ENCODE measurements at places on chromosomes 13 and 19. TPM values are rescaled to one million over a fixed set of nuclear protein-coding genes. Genes with fewer than 3 reads are reported as not detected.

The SIGLEC8 gene
- 2.0 TPM for total RNA-seq

The FXYD5 gene
- 9.1 TPM for total RNA-seq

The TPTE2 gene
- not detected for total RNA-seq

DNA sequence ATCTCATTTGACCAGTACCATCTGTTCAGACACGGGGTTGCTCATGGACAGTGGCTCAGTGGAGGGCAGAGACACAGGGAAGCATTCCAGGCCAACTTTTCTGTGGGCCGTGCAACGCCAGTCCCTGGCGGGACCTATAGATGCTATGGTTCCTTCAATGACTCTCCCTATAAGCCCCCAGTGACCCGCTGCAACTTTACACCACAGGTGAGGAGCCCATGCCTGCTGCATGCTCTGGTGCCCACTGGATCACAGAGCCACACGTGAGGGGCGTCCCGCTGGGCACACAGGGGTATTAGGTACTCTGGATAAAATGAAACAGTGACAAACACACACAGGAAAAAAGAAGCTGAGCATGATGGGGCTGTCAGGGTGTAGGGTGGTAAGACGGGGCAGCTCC is 34.3 kb downstream of the LAIR2 start:
- no peak for DNase-seq

- DNase-seq = no peak
These were observed 153.7 kb downstream of the KLF5 start for GRCh38 chr13:73212482-73212881.

GRCh38 chr19:46251416-46251815 is 21.9 kb downstream of the IGFL1 start:
- no peak for DNase-seq

DNA sequence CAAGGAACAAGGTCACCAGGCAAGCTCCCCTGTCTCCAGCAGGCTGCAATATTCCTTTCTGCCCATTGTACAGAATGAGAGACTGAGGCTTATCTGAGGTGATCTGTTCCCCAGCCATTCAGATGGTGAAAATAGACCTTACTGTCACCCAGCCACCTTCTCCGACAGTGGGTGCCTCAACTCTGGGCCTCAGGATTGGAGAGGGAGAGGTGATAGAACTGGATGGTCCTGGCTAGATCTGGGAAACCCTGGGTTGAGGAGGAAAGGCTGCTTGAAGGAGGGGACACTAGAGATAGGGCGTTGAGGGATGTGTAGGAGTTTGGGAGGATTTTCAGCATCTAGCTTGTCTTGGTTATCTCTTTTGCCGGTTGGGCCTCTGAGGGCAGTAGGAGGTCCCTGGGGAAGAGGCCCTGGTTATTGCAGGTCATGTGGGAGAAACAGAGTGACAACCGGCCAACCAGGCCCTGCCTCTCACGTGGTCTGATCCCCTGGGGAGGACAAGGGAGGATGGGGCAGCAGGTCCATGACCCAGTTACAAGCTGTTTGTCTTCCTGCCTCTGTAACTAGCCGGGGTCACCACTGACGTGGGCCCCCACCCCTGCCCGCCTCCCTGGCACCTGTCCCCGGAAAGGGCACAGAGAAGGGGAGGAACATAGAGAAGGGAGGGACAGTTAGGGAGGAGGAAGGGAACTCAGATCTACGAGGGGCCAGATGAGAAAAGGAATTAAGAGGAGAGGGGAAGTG is 8.2 kb downstream of the NFIC start:
- DNase-seq = no peak

- no peak for DNase-seq
These were observed 23.3 kb downstream of the SERP2 start for GRCh38 chr13:44396701-44397580.

- no peak for DNase-seq
These were observed 218.0 kb downstream of the IRS2 start for GRCh38 chr13:109568339-109568818.

GRCh38 chr13:108560093-108560492 is 69.3 kb upstream of the MYO16 start:
- DNase-seq = no peak
